ENCODE measurements at places on chromosomes 11 and 22.
A peak's percentile ranks its signal among the peaks of the same experiment; 100 is the strongest.

DNA sequence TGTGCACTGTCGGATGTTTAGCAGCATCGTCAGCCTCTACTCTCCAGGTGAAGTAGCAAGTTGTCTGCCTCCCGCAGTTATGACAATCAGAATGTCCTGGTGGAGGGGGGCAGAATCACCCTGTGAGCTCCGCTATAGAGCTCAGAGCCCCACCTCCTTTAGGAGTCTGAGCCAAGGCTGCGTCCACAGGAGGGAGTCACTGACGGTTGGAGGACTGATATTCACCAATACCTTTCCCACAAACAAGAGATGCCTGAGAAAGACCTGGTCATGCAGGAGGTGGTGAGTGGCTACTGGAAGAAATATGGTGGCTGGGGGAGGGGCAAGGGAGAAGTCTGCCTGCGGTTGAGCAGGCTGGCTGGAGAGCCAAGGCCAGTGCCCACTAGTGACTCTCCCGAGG lies 41.7 kb upstream of the ADA2 start:
- DNase-seq, result no peak

GRCh38 chr11:35332524-35332923 lies 86.8 kb downstream of the SLC1A2 start:
- no peak for DNase-seq

- DNase-seq, result no peak
These were observed 4.7 kb upstream of the SUSD2 start for GRCh38 chr22:24176630-24177029.

DNA sequence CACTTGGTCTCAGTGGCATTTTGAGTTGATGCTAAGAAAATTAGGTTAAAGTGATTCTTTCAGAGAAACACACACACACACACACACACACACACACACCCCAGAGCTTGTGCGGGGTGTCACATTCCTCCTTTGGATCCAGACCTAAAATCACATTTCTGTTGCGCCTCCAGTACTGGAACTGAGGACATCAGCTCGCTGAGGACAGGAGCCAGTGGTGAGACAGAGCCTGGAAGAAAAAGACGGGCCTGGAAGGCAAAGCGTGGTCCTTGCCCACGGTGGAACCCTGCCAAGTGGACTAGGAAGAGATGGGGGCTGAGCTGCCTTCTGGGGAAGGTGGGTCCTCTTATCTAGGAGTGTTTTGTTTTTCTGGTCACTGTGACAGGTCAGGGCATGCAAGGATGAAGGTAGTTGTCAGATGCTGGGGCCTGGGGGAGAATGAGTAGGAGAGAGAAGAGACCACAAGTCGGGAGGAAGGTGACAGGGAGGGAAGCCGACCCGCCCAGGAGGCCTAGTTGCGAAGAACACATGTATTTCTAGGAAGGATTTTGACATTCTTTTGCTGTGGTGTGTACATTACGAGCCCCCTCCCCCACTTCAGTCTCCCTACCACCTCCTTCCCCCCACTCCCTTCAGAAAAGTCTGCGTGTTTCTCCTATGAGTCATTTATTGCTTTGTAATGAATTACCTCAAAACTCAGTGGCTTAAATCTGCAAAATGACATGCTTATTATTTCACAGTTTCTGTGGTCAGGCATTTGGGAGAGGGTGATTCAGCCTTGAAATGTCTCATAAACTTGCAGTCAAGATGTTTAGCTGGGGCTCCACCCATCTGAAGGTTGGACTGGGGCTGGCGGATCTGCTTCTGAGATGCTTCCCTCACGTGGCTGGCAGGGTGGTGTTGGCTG lies 4.8 kb upstream of the ELFN2 start:
- DNase-seq, result peak; percentile 57

GRCh38 chr22:38412435-38413084 lies 42.4 kb downstream of the KCNJ4 start:
- no peak for DNase-seq

GRCh38 chr11:95108159-95108611 lies 18.5 kb downstream of the ENDOD1 start:
- DNase-seq, result peak; percentile 74

- no peak for DNase-seq
These were observed 124.6 kb downstream of the ABTB2 start for GRCh38 chr11:34233215-34233614.
